ENCODE measurements at places on chromosomes 16 and 17.

- DNase-seq, result no peak
Measured at GRCh38 chr17:56549501-56549900, 44.0 kb upstream of the NOG start.

- peak; percentile 34 for DNase-seq
Measured at GRCh38 chr16:76194616-76195015, 82.6 kb upstream of the CNTNAP4 start.

DNA sequence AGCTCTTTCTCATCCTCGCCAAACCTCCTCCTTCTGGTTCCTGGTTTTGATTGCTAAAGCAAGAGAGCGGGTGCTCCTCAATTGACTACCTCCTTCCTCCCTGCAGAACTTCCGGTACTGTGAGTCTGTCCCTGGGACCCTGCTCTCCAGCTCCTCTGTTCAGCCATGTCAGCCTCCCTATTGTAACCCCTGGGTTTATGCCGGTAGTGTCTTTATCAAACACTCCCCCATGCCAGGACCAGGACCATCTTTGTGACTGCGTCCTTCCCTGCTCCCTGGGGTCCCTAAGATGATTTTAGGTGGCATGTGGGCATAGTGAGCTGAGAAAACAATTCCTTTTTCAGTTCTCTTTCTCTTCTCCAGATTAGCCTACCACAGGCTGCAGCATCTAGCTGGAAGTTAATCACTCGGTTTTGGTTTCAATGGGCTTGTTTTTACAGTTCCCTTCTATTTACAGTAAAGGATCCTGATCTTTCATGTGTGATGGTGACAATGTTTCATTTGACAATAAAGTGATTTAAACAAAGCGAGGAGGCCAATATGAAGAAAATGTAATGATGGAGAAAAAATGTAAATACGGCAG is 27.7 kb upstream of the IL21R start:
- DNase-seq, result no peak

GRCh38 chr16:4360538-4361021 is 9.5 kb upstream of the PAM16 start:
- DNase-seq, result no peak

- DNase-seq, result no peak
Measured at GRCh38 chr17:31401456-31402254, 10.2 kb downstream of the RAB11FIP4 start.

DNA sequence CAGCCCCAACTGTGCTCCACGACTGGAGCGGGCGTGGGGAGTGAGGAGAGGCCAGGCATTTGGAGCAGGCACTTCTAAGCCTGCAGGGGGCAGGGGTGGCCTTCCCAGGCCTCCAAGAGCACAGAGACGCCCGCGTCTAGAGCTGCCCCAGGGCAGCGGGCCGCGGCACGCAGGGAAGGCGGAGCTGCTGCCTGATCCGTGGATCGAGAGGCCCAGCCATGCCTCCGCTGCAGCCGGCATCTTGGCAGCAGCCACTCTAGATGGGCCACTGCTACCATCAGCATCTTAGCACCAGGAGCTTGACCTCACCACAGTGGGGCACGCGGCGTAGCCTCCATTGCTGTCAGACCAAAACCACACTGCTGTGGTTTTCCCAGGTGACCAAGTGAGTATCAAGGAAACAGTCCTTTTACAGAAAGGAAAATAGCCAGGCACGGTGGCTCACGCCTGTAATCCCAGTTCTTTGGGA is 20.4 kb upstream of the WDR45B start:
- DNase-seq, result peak; percentile 80

GRCh38 chr16:10782628-10783027 is 36.0 kb downstream of the TVP23A start:
- DNase-seq, result no peak

DNA sequence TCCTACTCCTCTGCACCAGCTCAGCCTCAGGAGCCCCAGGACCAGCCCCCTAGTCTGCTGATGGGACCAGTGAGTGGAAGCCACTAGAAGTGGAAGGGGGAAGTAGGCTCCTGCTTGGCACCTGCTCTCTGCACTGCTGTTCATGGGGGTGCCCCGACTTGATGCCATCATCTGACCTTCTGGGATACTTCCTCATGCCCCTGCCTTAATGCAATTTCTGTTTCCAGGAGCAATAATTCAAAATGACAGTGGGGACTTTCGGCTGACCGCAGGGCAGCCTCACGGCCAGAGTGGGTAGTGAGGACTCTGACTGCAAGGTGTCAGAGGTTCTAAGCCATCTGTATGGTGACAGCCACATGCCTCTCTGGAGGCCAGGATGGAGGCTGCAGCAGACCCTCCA is 196.4 kb upstream of the WSCD1 start:
- no peak for DNase-seq

All from small intestine (tissue), 16 donors.